ENCODE measurements at places on chromosomes 3 and 15.

DNA sequence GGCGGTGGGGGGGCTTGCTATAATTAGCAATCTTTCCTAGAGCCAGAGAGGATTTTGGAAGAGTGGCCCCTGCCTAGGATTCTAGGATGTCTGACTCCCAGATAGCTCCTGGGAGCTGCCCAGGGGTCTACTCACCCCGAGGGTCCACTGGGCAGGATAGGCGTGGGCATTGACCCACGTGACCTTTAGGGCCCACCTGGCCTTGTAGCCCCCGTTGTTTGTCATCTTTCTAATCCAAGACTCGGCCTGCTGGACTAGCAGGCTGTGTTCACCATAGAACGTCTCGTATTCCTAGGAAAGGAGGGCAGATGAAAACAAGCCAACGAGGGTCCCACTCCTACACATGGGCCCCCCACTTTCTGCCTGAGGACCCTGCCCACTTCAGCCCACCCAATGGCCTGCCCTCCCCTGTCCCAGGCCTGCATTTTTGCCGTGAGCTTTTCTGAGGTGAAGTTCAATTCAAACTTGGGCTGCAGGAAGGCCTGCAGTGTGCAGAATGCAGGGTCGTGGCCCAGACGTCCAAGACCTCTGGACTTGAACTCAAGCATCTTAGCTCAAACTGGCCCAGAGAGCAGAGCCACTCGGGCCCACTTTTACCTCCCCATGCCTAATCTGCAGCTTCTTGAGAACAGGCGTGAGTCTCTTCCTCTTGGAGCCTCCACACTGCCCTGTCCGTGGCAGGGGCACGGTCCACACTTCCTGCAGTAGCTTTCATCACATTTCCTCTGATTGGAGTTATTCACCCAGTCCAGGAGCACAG, 41.5 kb downstream of the MUC4 start:
- DNase-seq = no peak

GRCh38 chr15:25184356-25185155, 229.8 kb downstream of the SNRPN start:
- DNase-seq = no peak

- no peak for DNase-seq
Measured at GRCh38 chr3:88203642-88204055, 53.9 kb downstream of the C3orf38 start.

DNA sequence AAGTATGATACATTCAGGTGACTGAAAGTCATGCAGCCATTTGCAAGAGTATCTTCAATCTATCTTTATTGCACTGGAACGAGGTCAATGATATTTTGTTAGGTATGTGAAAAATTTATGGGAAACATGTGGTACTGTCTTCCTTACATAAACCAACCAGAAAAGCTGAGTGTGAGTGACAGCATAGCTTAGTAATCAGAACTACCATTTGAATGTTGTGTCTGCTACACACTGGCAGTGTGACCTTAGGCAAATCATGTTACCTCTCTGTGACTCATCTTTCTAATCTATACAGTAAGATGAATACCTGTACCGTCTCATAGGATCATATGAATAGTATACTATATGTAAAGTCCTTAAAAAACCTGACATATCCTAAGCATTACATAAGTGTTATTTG, 337.9 kb upstream of the IL12A start:
- no peak for DNase-seq

GRCh38 chr3:47017504-47018268, 38.2 kb downstream of the NBEAL2 start:
- DNase-seq = no peak

DNA sequence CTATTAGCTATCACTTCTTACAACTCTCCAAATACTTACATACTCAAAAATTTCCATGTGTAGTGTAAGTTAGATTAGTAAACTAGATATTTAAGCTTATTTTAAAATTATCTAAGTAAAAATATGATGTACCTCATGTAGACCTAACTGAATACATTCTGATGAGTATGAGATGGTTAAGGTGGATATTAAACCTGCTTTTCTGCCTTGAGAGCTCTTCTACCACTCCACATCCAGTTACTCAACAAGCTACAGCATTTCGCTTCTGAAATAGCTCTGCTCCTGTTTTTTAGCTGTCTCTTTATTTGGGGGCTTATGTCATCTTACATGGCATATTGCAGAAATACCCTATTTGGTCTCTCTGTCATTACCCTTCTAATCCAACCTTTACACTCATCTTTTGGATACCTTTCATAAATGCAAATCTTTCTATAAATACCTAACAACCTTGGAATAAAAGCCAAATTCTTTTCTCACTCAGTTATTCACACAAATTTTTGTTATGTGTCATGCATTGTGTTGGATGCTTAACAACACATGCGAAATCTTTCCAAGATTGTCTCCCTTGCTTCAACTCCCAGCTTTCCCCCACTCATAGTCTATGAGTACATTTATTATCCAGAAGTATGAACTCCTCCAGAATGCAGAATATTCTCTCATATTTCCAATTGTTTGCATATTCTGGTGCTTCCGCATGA, 92.0 kb downstream of the ALCAM start:
- DNase-seq = no peak

Data from NCI-H2081 treated with DMSO at 0.1 percent for 48 hours (cell line).